ENCODE measurements at places on chromosomes 2 and 18.

DNA sequence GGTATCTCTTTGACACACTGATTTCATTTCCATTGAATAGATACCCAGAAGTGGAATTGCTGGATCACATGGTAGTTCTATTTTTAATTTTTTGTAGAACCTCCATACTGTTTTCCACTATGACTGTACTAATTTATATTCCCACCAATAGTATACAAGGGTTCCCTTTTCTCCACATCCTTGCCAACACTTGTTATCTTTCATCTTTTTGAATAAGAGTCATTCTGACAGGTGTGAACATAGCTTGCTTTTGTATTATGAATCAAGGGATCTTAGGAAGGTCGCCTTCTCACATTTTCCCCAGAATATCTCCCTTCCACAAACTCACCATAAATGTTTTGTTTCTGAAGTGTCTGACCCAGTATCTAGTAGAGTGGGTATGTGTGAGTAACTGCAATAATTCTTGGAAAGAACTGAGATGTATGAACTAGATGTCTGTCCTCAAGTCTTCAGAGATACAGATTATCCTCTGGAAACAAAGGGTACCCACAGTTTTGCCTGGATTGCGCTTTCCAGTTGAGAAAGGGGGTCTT, 17.1 kb upstream of the SP3 start:
- DNase-seq = no peak

DNA sequence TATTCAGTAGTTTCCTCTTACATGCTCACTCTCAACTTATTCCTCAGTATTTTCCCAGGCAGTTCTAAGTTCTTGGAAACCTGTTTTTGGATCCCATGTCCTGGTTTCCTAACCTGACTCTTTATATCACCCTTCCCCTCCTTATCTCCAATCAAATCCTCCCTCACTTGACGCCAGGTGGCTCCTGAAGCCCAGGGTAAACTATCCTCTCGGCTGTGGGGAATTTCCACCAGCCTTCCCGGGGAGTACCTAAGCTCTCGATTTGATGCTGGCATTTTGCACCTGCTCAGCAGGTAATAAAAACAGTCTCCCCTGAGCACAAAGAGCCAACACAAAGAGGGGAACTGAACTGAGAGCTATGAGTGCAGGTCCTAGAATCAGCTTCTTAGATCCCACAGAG, 538.0 kb downstream of the SLC4A3 start:
- peak; percentile 66 for DNase-seq

- peak; percentile 13 for DNase-seq
Measured at GRCh38 chr18:35635170-35635569, 53.6 kb downstream of the GALNT1 start.

- peak; percentile 53 for DNase-seq
Measured at GRCh38 chr2:636641-637405, 40.4 kb downstream of the TMEM18 start.

- DNase-seq = no peak
Measured at GRCh38 chr2:180196419-180196977, 189.4 kb upstream of the CWC22 start.

DNA sequence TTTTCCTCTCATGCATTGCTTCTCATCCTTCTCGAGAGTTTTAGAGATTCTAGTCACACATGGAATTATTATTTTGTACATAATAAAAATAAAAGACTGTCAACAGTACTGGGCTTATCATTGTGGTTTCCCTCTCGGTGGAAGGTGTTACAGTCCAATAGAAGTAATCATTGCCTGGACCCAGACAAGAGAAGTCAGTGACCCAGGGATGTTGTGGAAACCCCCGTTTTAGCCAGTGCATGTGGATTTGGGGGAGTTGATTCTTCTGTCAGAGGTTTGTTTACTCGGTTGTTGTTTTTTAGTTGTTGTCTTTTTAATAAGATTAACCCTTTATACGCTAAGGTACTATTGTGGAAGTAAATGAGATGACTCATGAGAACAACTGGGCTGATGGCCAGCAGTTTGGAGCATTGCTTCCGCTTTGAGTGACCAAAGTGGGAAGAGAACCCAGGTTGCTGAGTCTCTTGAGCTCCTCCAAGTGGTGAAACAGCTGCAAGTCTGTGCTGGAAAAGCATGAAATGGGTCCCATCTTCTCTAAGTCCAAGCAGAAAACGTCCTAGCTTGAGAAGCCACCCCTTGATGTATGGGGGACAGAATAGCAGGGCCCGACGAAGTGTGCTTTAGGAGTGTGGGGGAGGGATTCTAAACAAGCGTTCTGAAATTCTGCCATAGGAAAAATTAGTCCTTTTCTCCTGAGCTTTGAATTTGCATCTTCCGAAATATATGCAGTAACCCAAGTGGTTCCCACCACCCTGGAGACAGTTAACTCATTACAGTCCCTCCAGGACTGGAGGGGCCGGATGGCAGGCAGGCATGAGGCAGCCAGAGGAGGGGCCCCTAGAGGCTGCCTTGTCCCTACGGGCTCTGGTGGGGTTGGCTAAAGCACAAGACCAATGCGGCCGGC, 61.8 kb upstream of the GPR45 start:
- peak; percentile 41 for DNase-seq

DNA sequence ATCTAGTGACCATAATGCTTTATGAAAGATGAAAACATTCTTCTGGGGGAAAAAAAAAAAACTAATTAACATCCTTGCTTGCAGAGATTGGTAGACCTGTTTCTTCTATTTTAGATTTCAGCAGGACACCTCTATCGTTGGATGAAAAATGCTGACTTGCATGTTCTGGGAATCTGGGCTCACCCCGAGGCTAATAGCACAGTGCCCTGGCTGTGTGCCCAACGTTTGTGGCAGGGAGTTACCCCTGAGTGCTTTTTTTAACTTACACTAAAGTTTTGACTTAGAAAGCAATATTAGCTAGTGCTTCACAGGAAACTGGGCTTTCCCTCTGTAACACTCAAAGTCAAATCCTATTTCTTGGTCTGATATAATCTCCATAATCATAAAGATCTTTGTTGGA, 233.2 kb downstream of the SLC8A1 start:
- DNase-seq = no peak

GRCh38 chr18:70029163-70029562, 81.5 kb upstream of the CD226 start:
- no peak for DNase-seq

GRCh38 chr2:178056345-178056744, 16.2 kb downstream of the PDE11A start:
- DNase-seq = no peak

DNA sequence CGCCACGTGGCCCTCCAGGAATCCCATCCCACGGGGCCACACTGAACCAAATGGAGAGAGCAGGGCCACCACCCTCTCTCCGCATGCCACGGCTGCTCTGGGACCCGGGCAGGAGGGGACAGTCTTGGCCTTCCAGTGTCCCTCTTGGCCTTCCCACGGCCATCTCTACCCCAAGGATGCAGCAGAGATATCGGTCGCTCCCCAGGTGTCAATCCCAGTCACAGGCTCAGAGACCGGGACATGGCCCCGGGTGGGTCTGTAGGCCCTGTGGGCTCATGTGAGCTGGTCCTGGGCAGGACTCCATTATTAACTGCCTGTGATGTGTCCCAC, 15.3 kb downstream of the CAPN10 start:
- DNase-seq = no peak

- no peak for DNase-seq
Measured at GRCh38 chr2:169415233-169415748, 53.0 kb upstream of the LRP2 start.

DNA sequence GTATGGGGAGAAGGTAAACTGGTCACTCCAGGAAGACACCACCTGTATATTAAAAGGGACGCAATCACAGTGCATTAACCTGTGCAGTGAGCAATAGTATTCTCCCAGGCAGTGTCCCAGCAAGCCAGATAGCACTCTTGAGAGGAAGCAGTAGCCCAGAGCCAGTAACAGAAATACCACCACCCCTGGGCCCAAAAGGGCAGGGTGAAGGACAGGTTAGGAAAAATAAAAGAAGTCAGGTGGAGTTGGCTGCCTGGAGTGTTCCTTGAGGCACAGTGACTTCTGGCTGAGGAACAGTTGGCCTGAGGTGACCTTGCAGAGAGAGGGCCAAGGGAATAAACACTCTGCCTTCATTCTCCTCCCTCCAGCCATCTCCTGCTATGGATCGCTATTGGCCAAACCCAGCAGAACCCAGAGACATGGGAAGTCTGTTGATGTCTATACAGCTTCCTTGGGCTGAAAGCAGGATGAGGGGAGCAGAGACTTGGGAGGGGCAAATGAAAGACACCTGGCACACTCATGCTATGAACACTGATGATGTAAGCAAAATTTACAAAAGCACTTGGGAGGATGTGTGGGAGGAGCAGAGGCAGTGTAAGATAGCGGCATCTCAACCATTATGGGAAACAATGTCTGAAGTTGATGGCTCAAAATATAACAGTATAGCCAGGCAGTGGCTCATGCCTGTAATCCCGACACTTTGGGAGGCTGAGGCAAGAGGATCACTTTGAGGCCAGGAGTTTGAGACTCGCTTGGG, 7.5 kb downstream of the C18orf32 start:
- DNase-seq = no peak

GRCh38 chr2:161713706-161714105, 89.5 kb downstream of the SLC4A10 start:
- no peak for DNase-seq

GRCh38 chr2:98524168-98524567, 79.5 kb downstream of the INPP4A start:
- no peak for DNase-seq

GRCh38 chr2:198097630-198098029, 293.2 kb downstream of the PLCL1 start:
- no peak for DNase-seq

GRCh38 chr2:51301381-51301780, 269.4 kb upstream of the NRXN1 start:
- peak; percentile 71 for DNase-seq

DNA sequence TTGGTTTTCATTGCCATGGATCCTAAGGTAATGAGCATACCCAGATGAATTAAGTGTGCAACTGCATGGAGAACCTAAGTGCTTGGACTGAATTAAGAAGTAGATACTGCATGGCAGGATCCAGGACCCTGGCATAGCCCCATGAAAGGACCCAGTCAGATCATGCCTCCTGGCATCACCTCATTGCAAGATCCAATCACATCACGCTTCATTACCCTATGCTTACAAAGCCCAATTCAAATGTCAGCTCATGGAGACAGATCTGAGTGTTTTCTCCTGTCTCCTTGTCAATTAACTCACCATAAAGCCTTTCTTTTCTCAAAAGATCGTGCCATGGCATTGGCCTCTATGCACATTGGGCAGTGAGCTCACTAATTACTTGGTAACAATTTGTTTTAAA, 519.8 kb upstream of the ZNF804A start:
- no peak for DNase-seq

GRCh38 chr2:136051725-136052048, 66.3 kb upstream of the DARS1 start:
- DNase-seq = no peak

DNA sequence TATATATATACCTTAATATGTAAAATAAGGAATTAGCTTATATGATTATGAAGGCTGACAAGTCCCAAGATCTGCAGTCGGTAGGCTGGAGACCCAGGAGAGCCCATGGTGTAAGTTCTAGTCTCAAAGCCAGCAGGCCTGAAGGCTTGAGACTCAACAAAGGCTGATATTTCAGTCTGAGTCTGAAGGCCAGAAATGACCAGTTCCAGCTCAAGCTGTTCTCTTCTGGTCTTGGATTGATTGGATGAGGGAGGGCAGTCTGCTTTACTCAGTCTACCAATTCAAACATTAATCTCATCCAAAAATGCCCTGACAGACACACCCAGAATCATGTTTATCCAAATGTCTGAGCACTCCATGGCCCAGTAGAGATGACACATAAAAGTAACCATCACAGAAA, 22.0 kb downstream of the HNMT start:
- no peak for DNase-seq

GRCh38 chr18:11905613-11906012, 2.5 kb downstream of the MPPE1 start:
- DNase-seq = no peak

DNA sequence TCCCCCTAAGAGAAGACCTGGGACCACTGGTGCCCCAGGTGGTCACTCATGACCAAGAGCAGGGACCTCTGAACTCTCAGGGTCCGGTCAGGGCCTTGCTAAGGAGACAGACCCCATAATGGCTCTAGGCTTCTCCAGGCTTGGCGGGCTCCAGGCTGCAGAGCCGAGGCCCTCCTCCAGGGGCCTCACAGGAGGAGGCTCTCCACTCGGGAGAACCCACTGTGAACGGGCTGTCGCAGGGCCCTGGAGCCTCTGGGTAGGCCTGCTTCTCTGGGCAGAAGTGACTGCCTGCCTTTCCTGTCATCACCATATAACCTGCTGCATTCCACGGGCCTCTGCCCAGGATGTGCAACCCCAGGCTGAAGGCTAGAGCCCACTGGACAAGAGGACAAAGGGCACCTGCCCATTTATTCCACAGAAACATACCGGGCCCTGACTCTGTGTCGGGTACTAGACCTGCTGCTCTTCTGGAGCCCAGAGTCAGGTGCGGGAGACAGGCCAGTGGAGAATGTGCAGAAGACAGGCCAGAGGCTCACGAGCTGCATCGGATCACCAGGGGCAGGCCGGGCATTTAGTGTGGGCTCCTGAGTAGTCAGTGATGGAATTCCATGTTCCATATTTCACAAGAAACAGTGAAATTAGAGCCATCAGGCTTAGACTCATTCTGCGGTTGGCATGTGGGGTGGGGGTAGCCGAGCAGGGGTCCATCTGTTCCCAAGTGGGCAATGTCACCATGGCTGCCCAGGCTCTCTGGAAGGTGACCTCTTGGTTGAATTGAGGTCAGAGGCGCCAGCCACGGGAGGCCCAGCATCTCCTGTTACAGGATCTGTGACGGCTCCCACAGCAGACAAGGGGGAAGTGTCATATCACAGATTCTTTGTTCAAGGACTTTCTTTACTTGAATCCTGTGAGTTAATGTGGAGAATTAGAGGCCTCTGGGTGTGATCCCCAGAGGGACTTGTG, 220.8 kb downstream of the SH3RF3 start:
- no peak for DNase-seq

DNA sequence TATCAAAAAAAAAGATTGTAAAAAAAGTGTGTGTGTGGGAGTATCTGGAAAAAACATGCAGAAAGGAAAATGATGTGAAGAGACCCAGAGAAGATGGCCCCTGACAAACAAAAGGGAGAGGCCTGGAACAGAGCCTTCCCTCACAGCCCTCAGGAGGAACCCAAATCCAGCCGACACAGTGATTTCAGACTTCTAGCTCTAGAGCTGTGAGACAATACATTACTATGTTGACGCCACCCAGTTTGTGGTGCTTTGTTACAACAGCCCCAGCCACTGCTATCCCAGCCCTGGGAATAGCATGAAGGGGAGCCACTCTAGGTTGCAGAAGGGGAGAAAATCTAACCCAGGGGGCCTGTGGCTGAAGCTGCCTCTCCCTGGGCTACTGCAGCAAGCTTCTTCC, 59.0 kb upstream of the ZBTB7C start:
- peak; percentile 41 for DNase-seq

- no peak for DNase-seq
Measured at GRCh38 chr2:8412586-8412985, 269.3 kb upstream of the ID2 start.

DNA sequence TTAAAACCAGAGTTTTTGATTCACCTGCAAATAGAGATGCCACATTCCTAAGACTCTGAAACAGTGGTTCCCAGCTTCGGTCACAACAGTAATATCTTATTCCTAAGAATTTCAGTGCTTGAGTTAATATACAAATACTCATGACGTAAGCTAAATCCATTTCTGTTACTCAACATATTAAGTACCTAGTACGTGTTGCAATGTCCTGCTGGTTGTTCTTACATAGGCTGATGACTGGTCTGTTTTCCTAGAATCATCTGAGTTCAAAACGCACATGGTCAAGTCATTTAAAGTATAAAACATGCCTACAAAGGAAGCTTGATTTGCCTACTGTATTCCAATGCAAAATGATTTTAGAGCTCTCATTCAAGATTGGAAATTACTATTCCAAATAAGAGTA, 7.2 kb downstream of the NCL start:
- peak; percentile 10 for DNase-seq

Data from trophoblast cell (in vitro differentiated cells and primary cell).